Fibroblast of skin of right biceps (primary cell): ENCODE measurements at places on chromosomes 6 and 20.
A peak's percentile ranks its signal among the peaks of the same experiment; 100 is the strongest.

GRCh38 chr20:59561614-59562277 is 42.6 kb upstream of the PHACTR3 start:
- DNase-seq, result no peak

DNA sequence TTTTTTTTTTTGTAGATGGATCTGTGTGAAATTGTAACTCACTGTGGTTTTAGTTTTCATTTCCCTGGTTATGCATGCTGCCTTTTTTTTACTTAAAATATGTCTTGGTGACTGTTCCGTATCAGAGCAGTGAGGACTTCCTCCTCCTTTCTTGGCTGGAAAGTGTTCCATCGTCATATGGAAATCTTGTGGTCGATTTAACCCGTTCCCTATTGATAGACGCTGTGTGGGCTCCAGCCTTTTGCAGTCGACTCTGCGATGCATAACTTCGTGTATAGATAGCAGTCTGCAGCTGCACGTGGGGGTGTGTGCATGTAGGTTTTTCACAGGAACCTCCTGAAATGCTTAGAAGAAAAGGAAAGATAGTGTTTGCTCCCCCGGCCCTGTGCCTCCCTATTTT is 28.1 kb upstream of the PNPLA1 start:
- DNase-seq, result peak; percentile 49

- no peak for DNase-seq
Measured at GRCh38 chr6:40160826-40161225, 226.6 kb upstream of the MOCS1 start.

- DNase-seq, result peak; percentile 81
Measured at GRCh38 chr6:75147512-75147911, 58.3 kb downstream of the COL12A1 start.

- no peak for DNase-seq
Measured at GRCh38 chr6:39495640-39496039, 173.1 kb upstream of the KCNK16 start.
